ENCODE measurements at places on chromosomes 6 and 20. TPM values are rescaled to one million over a fixed set of nuclear protein-coding genes. Genes with fewer than 3 reads are reported as not detected.

DNA sequence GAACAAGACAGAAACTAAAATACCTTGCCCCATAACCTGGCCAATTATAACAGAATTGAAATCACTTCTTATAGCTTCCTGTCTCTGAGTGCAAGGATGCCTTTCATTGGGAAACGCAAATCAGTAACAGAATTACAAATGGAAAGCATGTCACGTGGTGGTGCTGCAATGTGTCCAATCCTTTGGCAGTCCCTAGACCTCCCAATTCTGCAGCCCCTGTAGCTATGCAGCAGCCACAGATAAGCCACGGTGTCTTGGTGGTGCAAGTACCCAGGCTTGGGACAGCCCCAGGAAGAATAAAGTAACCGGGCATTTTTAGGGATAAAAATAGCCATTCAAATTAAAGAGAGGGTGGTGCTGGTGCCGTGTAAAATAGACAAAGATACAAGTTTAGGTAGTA lies 134.6 kb upstream of the CCN2 start:
- DNase-seq, result no peak

DNA sequence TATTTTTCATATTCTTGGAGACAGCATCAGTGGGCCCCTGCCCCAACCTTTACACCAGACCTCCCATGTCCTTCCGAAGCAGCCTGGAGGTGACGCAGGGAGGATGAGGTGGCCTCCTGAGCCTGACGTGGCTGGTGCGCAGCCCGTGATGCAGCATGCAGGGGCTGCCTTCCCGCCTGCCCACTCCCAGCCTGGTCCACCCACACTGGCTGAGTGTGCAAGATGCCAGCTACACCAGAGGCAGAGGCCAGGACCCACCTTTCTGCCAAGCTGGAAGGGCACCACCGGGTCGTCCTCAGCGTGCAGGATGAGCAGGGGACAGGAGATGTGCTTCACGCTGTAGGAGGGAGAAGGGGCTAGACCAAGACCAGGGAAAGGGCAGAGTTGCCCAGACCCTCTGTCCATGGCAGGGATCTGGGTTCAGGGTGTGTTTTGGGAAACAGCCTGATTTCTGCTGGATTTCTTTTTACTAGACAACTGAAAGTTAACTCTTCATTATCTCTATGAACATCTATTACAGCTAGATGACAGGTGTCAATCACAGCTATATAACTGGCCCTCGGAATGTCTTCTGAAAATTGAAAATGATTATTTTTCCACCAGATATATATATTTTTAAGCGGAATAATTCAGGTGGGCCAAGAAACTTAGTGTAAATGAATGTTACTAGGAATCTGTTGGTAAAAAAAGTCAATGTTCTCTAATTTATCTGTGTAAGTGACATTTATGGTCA lies 55.6 kb downstream of the PYGB start:
- no peak for DNase-seq

DNA sequence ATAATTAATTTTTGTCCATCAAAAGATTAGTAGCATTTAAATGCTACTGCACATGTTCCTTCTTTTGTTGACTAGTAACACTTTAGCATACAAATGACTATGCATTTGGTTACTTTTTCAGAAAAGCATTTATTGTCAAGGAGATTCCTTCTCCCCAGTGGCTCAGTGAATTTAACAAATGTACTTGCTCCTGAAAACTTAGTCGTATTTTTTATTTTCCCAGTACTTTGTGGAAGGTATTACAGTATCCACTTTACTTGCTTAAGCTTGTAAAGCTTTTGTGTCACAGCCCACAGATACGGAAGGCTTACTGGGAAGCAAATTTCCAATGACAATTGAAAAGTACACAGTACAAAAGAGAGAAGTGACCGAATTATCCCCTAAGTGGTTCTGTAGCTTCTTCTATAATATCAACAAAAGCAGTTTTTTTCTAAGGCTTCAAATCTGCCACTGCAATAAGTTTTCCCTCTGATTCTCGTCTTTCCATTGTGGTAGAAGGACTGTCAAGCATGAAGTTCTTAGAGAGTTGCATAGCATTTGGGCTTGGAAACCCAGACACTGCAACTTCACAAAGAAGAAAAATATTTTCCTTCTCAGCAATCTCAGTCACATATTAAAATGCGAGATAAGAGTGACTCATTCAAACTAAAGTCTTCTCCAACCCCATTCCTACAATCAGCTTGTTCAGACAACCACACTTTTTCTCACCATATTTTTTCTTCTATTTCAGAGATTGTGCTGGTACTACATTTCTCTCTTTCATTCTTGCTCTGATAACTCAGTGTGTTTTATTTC lies 431.2 kb downstream of the GRIK2 start:
- no peak for DNase-seq

DNA sequence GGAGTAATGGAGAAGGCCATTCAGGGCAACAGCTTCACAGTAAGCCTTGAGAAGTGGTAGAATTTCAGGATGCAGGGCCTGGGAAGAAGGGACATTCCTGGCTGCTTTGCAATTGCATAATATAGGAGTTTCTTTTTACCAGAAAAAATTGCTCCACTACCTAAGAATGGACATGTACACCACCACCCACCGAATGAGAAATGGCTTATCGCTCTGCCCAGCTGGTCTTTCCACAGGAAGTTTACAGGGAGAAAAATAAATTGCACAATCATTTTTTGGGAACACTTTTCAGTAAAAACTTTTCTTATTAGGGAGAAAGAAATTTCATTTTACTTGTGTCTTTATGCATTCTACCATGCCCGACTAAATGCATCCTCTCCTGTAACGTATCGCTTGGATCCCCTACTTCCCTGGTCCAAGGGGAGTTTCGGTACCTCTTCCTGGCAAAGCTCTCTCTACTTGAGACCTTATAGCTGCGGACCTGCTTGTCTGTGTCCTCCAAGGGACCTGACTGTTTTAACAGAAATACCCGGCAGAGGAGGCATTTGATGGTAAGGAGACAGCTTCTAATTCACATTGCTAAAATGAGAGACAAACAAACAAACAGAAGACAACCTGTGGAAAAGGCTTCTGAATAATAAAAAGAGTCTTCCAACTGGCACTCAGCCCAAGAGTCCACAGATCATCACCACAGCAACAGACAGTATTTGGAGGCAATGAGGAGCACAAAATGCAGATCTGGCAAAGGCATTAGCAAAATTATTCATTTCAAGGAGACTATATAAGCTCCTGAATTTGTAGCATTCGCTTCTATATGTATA lies 54.2 kb downstream of the MAP3K5 start:
- DNase-seq, result no peak

DNA sequence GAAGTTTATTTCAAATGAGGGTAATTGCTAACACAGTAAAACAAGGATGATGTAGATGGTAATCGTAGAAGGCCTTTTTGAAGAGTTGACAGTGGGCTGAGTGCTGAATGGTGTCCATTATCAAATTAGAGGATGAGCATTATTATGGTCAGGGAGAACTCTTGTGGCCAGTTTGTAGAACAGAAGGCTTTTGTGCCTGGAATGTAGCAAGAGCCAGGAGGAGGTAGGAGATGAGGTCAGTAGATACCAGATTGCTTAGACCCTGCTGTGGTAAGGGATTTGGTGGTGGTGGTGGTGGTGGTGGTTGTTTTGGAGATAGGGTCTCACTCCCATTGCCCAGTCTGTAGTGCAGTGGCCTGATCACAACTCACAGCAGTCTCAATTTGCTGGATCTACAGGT lies 6.2 kb downstream of the CSE1L start:
- no peak for DNase-seq

- DNase-seq, result no peak
Observed at GRCh38 chr6:158459726-158460125, 100.2 kb upstream of the TMEM181 start.

- DNase-seq, result no peak
Observed at GRCh38 chr20:35641743-35642142, 23.0 kb downstream of the CPNE1 start.

GRCh38 chr6:35312076-35312800 lies 14.6 kb downstream of the DEF6 start:
- no peak for DNase-seq

DNA sequence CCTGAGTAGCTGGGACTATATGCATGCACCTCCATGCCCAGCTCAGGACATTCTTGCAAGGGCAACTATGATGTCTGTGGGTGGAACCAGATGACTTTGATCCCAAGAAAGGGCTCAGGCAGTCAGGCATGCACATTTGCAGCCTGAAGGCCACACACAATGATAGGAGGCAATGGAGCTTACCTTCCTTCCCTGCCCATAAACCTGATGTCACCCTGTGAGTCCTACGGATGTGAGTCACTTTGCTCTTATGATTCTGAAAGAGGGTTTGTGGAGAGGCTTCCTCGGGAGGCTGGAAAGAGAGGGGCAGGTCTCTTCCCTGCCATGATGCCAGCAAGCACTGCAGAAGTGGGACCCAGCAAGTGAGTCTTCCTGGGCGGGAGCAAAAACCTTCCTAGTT lies 202.4 kb downstream of the LY86 start:
- DNase-seq, result no peak

- DNase-seq, result peak; percentile 38
Observed at GRCh38 chr20:31720486-31721407, 1.9 kb downstream of the BCL2L1 start.

DNA sequence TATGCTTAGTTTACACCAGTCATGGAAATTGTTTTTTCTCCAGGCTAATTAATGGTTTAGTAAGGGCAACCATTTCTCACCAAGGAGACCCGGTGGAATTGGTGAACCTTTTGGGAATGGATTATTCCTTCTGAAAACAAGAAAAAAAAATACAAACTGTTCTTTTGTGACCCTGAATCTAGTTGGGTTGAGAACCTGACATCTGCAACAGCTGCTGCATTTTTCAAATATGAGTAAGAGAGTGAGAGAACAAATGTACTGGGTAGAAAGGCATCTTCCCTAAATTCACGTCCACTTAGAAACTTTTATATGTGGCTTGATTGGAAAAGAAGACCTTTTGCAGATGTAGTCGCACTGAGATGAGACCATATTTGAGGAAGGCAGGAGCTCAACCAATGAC lies 553.4 kb upstream of the EPHA7 start:
- no peak for DNase-seq

DNA sequence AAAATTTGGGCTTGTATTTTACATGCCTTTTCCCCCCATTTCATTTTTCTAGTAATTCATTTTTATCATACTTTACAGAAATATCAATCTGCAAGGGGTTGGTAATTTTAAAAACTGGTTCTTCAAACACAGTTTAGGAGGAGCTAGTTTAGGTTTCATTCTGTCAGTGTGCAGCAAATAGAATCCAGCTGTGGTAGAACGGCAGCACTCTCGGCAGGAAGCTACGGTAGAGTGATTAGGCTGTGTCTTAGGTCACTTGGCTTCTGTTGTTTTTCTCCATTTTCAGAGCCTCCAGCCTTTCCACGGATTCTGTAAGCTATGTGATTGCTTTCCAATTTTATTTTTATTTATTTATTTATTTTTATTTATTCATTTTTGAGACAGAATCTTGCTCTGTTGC lies 32.7 kb downstream of the TLDC2 start:
- DNase-seq, result no peak

Gene MAP7
- total RNA-seq, result 0.63 TPM

Gene DDX43
- total RNA-seq, result 2.6 TPM

Gene FAM83B
- not detected for total RNA-seq

Gene EYA4
- 0.49 TPM for total RNA-seq

Gene BPI
- not detected for total RNA-seq

Gene OPN5
- not detected for total RNA-seq

Gene CLPSL1
- total RNA-seq, result not detected
